ENCODE measurements at places on chromosomes 6 and 20.

DNA sequence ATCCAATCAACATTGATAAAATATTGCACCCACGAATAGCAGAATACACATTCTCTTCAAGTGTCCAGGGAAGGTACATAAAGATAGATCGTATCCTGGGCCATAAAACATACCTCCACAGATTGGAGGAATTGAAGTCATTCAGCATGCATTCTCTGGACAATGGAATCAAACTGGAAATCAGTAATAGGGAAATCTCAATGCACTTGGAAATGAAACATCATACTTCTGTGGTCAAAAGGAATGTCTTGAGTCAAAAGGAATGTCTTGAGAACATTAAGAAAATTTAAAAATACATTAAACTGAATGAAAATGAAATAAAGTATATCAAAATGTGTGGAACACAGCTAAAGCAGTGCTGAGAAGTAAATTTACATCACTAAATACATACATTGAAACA lies 138.8 kb downstream of the TFAP2A start:
- no peak for DNase-seq

DNA sequence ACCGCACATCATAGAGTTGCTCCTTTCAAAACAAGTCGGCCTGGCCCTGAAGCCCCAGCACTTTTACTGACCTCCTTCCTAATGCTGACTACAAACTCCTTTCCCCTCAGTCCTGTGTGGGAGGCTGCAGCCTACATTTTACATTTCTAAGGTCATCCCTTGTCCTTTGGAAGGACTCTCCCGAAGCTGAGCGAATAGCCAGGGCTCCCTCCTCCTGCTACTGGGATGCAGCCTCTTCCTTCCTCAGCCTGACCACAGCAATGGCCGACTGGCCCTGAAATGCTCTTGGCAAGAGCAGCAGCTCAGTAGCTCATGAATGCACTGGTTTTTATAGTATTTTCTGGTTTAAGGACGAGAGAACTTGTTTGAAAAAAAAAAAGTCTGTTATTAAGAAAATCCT lies 679 bp downstream of the ADGRF5 start:
- DNase-seq = no peak

DNA sequence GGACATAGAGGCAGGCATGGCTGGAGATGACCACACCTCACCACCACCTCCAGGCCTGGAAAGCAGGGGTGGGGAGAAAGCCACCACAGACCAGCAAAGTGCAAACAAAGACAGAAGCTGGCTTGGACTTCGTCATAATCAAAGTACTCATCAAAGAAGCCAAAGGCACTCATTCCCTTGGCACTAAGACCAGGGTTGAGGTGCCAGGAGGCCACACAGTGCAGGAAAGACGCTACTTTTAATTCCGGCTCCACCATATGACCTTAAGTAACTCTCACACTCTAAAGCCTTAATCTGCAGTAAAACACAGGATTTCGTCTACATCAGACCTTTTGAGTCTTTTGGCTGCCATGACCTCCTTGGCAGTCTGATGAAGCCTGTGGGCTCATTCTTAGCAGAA lies 123.1 kb downstream of the HIVEP2 start:
- no peak for DNase-seq

DNA sequence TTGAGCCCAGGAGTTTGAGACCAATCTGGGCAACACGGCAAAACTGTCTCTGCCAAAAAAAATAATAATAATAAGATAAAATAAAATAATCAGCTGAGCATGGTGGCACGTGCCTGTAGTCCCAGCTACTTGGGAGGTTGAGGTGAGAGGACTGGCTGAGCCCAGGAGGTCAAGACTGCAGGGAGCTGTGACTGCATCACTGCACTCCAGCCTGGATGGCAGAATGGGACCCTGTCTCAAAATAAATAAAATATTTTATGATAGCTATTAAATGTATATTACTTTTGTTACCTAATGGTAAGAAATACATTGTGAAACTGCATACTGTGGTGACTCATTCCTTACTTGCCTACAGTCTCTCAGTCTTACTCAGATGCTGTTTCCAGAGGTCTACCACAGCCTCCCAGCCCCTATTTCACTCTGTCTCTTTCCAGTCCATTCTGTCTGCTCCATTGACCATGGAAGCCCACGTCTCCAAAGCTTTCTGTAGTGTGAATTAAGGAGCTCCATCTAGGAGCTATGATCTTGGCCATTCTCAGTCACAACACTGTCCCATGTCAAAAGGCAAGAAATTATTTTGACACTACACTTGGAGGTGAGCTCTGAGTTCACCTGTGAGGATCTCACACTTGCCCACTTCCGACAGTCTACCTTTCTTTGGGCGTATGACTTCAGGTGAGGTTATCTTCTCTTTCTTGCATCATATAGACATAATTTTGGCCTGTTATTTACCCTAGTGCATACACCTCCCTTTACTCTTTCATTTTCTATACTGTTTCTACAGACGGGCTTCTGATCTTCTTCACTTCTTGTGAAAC lies 22.4 kb upstream of the SNX9 start:
- DNase-seq = no peak

GRCh38 chr20:6994452-6994851 lies 227.0 kb downstream of the BMP2 start:
- DNase-seq = peak; percentile 43

- DNase-seq = no peak
Observed at GRCh38 chr20:17565169-17565845, 4.6 kb upstream of the DSTN start.

DNA sequence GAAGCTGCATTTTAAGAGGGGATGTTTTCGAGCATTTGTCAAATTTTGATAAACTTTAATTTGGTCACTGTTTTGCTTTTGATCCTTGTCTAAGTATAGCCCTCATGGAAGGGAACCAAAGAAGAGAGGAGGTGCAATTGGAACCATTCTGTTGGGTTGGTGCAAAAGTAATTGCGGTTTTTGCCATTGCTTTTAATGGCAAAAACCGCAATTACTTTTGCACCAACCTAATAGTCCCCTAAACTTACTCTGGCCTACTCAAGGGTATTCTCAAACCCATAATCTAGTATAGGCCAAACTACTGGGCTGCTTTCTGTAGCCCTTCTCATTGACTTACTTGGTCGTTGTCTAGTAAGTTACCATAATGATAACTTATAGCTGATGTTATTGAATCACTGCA lies 634.7 kb downstream of the MAFB start:
- DNase-seq = no peak

DNA sequence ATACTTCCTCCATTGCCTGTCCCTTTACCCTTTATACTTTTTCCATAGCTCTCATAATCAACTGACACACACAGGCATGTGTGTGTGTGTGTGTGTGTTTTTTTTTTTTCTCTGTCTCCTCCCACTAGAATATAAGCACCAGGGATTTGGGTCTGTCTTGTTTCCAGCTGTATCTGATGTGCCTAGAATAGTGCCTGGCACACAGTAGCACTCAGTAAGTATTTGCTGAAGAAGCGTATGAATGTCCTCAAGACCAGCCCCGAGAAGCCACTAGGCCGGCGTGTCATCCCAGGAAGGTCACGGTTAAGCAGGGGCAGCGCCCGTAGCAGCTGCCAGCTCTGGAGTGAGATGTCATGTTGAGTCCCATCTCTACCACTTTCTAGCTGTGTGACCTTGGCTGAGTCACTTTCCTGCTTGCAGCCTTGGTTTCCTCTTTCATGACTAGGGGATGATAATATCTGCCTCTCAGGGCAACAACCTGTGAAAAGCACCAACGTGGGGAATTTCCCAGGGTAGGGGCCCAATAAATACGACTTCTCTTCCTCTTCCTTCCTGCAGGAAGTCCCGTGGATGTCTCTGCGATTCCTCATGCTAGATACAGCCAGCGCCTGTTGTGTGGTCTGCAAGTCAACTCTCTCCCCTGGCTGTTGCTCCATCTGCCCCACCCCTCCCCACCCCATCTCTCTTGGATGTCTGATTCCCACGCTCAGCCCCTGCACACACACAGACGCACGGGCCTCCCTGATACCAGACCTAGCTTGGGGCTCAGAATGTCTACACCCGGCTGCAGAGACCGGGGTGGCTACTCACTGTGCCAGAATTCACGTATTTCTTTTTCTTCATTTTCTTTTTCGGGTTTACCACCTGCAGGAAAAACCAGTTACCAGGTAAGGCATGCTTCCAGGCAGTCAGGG lies 58.1 kb downstream of the RAB44 start:
- no peak for DNase-seq

- DNase-seq = peak; percentile 67
Observed at GRCh38 chr6:35810971-35811698, 6.0 kb downstream of the LHFPL5 start.

DNA sequence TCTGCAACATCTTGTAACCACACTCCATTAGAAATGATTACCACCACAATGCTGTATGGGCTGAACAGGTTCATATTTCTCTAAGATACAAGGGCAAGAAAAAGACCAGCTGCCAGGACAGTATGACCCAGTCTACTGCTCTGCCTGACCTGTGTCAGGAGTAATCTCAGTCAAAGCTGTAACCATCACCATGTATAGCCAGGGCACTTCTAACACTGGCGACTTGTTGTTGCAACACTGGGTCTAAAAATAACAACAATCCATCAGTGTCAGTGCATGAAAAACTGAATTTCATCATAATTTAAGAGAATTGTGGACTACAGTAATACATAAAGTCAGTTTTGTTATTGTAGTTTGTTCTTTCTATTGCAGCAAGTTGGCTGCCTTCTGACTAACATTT lies 738.6 kb upstream of the ADGRB3 start:
- no peak for DNase-seq

All from urothelium cell line (cell line).